ENCODE measurements at places on chromosomes 5 and 9.

DNA sequence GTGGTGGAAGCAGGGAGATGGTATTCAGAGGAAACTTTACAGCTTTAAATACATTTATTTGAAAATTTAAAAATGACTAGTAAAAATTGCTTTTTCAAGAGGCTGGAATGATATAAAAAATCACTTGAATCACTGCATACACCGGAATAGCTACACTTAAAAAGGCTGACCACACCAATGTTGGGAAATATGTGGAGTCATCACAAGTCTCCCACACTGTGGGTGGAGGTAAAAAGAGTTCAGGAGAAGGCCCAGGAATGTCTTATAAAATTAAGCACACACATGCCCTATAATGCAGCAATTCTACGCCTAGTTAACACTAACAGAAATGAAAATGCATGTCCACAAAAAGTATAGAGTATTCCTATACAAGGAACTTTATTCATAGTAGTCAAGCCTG lies 198.1 kb downstream of the ROR2 start:
- DNase-seq: no peak

DNA sequence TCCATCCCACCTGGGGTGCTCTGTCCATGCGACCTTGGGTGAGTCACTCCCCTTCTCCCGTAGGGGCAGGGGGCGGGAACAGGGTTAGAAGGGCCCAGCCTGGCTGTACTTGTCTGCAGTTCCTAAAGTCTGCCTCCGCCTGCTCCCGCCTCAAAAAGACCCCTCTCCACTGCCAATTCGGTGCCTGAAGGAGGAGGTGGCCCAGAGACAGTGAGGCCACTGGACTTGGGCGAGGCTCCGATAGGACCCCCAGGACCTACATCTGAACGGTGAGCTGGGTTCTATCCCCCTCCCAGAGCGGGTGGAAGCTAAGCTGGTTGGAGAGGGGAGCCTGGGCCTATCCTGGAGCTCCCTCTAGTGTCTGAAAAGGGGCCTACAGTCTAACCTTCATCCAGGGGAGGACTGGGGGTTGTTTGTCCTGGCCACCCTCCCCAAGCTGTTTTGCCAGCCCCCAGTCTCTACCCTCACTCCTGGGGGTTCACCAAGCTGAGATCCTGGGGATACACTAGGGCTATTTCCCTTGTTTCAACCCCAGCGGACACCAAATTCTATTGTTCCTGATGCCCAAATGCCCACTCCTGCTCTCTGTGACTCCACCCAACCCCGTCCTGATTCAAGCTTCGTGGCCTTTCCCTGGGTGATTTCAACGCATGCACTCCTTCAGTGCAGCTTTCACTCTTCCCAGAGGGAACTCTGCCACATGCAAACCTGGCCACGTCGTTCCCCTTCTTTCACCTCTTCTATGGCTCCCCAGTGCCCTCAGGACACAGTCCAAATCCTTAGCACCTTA lies 6.1 kb upstream of the CRB2 start:
- DNase-seq: peak; percentile 35

- DNase-seq: no peak
These were observed 7.9 kb upstream of the ANKDD1B start for GRCh38 chr5:75603371-75603770.

- no peak for DNase-seq
These were observed 16.2 kb downstream of the LMNB1 start for GRCh38 chr5:126793097-126793496.

DNA sequence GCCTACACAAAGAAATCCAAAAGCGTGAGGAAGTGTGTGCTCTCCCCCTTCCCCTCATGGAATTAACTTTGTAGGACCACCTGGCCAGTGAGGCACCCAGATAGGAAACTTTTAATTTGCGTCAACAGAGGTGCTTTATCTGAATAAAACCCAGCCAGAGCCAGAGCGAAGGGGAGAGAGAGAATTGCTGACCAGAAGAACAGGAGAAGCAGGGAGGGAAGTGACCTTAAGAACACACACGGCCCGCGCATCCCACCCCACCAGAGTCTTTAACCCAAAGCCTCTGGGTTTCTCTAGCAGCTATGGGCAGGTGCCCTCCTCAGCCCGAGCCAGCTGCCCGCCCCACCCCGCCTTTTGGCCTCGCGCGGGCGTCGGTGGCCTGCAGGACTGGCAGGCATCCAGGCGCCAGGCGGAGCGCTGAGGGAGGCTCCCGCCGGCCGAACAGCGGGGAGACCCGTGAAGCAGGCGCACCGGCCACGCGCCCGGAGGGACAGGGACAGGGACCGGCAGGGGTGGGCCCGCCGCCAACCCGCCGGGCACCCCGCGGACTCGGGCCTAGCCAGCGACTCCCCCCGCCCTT lies 580 bp downstream of the ERAP1 start:
- DNase-seq: peak; percentile 78

Measured in NCI-H774 (cell line).